Esophagus squamous epithelium (tissue), 5 donors: ENCODE measurements at places on chromosomes 6 and 20. TPM values are rescaled to one million over a fixed set of nuclear protein-coding genes. Genes with fewer than 3 reads are reported as not detected.

The TSBP1 gene
- not detected for total RNA-seq

The SUMO4 gene
- total RNA-seq = not detected

The BTNL2 gene
- total RNA-seq = not detected

The NCOA5 gene
- 29.8 TPM for total RNA-seq

- DNase-seq = no peak
These were observed 69.7 kb downstream of the SAMD5 start for GRCh38 chr6:147578159-147578558.

- DNase-seq = no peak
These were observed 25.6 kb upstream of the ADGRG6 start for GRCh38 chr6:142276256-142276655.

GRCh38 chr20:62989201-62989601 lies 17.6 kb downstream of the BHLHE23 start:
- no peak for DNase-seq

DNA sequence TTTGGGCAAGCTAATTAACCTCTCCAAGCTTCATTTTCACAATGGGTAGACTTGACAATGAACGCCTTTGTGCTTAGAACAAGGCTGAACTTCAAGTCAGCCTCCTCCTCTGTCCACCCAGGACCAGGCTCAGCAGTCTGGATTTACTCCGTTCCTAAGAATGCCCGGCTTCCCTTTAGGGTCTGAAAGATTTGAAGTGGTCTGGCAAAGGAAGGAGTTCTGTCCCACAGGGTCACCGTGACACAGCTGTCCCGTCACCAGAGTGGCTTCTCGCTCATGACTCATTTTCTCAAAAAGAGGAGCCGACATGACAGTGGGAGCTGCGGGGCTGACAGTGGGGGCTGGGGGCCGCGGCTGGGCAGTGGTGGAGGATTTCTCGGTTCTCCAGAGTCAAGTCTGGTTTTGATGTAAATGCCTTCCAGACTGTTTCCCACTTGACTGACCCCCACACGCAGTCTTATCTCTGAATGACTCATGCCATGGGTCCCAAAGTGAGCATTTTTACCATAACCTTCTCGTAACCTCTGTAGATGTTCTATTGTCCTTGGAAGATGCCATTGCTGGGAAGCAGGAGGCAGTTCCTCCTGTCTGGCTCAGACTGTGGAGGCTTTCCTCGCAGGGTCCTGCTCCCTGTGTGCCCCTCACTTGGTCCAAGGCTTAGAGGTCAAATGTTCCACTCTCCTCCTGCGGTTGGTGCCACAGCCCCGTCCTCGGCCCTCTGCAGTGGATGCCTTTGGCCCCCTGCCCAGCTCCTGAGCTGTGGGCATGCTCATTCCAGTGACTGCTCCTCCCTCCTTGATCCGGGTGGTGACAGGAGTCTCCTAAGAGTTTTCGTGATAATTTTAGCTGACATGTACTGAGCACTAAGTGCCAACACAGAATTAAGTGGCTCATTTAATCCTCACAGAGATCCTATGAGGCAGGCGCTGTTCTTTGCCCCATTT lies 253.1 kb downstream of the FNDC1 start:
- no peak for DNase-seq

GRCh38 chr20:19624221-19624965 lies 133.7 kb upstream of the RIN2 start:
- DNase-seq = no peak

GRCh38 chr6:91029211-91029610 lies 442.3 kb upstream of the MAP3K7 start:
- DNase-seq = no peak

DNA sequence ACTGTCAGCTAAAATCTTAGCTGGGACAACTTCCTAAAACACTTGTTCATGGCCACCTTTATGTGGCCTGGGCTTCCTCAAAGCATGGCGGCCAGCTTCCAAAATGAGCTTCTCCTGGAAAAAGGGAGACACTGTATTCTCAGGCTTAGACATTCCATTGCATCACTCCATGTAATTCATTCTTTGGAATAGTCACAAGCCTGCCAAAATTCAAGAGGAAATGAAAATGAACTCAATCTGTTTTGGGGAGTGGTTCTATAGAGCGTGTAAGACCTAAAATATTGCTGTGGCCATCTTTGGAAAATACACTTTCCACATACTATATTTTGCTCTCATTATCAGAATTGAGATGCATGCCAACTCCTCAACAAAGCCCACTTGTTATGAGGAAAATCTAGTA lies 687.0 kb downstream of the KIF16B start:
- no peak for DNase-seq
